Posterior vena cava (tissue), 2 donors: ENCODE measurements at places on chromosomes 4 and X.

- no peak for DNase-seq
Observed at GRCh38 chr4:11424000-11424399, 4.7 kb downstream of the HS3ST1 start.

GRCh38 chrX:7074148-7074907 lies 73.2 kb upstream of the STS start:
- DNase-seq, result no peak

GRCh38 chrX:113747274-113747973 lies 836.5 kb upstream of the HTR2C start:
- no peak for DNase-seq

DNA sequence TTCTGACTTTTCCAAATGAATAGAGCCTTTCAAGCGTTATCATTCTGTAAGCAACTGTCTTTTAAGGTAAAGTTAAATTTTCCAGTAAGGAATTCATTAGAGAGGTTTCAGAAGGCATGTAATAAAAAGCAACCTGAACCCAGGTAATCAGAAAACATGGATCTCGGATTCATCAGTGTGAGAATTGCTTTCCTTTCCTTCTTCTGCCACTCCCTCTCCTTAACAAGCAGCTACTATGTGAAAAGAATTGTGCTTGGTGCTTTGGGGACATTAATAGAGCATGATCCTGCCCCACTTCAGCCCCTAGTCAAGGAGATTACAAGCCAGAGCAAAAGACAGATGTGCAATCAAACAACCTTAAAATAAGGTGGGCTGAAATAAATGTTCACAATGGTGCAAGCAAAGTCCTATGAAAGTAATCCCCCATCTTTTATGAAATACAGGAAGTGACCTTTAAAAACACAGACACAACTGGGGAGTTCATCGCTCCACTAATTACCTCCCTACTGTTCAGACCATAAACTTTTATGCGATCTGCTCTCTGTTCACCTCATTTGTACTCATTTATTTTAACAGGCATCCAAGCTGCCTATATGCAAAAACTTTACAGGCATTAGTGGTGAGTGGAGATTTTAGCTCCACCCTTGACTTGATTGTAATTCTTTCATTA lies 122.9 kb upstream of the RASGEF1B start:
- DNase-seq, result no peak

DNA sequence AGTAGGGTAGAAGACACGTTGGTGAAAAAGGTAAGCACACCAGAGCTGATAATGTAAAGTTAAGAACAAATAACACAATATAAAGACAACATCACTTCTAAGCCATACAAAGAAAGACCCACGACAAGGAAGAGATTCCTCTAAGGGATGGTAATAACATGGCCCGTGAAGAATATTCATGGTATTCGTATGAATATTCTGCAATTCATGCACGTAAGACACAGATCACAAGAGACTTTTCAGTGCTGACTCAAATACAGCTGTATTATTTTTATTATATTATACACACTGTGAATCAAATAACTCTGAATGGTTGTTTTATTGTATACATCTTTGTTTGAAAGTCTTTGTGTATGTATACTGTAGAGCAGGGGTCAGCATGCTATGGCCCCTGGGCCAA lies 29.5 kb upstream of the ZCCHC13 start:
- no peak for DNase-seq
